Progenitor cell of endocrine pancreas (in vitro differentiated cells): ENCODE measurements at places on chromosomes 7 and 10.

DNA sequence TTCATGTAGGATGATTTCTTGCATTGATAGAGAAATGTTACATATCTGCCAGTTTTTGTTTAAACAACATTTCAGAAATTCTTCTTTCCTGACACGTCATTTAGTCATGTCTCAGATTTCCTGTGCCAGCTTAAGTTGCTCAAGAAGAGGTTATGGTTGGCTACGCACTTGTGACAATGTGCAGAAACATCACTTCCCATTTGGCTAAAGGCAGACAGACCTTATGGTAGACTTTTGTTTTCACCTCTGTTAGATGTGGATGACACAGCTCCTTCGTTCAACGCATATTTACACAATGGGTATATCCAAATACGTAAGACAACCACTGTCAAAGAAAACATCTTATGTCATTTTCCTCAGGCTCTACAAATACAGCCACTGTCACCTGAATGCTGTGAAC lies 125.8 kb downstream of the DOCK4 start:
- DNase-seq, result no peak

GRCh38 chr10:132393695-132394181 lies 3.3 kb upstream of the PWWP2B start:
- DNase-seq, result no peak

DNA sequence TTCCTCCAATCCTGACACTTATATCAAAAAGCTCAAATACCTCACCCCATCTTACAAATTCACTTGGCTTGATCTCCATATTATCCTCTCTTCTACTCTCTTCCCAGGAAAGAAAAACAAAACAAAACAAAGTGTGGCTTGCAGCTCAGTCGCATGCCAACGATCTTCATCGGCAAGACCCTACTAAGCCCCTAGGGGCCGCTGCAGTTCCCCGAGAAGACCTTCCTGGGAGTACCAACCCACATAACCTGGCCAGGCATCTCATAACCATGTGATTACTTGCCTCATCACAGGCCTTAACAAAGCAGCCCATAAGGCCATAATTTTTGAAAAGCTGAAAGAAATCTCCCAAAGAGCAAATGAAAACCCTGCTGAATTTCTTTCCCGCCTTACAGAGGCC lies 103.7 kb downstream of the ZNF92 start:
- no peak for DNase-seq

- DNase-seq, result no peak
Observed at GRCh38 chr10:51340845-51341610, 266.7 kb downstream of the PRKG1 start.

GRCh38 chr7:51222916-51223315 lies 93.7 kb downstream of the COBL start:
- no peak for DNase-seq

DNA sequence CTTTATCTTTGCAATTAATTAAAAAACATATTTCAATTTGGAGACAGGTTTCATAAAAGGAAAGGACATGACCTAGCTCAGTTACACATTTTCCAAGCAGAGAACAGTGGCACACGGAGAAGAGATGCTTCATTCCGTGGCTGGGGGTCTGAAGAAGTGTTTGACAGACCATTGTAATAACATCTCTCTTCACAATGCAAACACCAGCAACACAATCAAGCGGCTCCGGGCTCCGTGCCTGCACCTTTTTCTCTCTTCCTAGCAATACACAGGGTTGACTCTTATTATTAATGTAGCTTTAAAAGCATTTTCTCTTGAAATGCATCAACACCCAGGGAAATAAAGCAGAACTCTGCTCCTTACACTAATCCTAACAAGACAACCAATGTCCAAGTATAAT lies 261.0 kb upstream of the AOAH start:
- no peak for DNase-seq

GRCh38 chr10:6504296-6504695 lies 75.8 kb downstream of the PRKCQ start:
- no peak for DNase-seq

DNA sequence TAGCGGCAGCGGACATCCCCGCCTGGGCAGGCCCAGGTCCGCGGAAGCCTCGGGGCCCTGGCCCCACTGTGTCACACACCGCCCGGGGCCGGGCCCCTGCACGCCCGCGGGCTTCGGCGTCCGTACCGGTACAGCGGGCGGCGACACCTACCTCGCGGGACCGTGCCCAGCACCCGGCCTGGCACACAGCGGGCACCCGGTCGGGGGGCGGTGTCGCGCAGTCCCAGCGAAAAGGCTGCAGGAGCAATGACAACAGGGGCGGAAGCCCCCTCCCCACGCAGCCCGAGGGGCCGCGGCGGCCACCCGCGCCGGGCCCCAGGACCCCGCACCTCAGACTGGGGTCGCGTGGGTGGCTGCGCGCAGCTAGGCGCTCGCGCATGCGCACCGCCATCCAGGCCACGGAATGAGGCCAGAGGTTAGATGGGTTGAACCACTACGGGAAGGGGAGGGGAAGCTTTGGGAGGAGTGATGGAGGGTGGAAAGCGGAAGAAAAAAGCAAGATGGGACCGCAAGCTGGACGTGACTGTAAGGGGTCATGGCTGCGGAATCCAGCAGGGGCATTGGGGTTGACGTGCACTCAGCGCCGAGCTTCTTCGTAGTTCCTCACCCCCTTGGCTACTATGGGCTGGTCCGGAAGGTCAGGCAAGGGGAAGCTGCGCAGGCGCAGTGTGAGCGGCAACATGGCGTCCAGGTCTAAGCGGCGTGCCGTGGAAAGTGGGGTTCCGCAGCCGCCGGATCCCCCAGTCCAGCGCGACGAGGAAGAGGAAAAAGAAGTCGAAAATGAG lies at the start of the genes BCCIP and UROS:
BCCIP (plus strand) TSS at position 669 of the 785 bp plus-strand sequence; CDS start at position 681, 12 bp downstream.
UROS (minus strand) TSS at position 381 of the 785 bp plus-strand sequence. CDS start 6,759 bp downstream, outside the sequence.
- peak; percentile 79 for DNase-seq

DNA sequence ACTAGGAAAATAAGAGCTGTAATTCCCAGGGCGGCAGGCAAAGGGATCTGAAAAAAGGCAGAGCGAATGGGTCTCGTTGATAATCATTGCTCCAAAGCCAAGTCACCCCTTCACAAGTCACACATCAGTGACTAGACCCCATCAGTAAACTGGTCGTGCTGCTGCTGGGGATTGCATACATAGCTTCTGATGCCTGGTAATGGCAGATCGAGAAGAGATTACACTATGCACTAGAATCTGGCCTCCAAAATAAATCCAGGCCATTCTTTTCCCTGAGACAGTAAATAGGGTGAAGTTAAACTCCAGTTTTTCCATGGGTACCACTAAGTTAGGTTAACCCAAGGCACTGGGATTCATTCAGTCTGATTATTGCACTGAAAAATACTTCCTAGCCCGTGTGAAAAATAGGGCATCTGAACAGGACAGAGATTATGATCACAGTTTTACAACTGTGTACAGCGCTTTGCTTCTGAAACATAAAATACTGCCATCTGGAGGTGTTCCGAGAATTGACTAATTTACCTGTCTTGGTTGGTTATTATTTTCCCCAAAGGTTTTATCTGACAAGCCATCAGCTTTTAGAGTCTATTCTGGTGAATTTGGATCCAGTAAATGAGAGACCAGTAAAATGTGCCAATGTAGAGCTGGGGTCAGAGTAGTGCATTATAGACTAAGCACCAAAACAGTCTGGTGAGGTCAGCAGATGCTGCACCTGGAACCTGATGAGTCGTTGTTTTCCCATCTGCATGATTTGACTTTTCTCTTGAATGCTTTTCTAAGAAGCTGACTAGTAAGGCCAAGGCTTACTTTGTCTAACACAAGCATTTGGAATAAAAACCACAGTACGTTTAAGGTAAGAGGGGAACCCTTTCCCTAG lies 82.9 kb upstream of the AFAP1L2 start:
- no peak for DNase-seq

- DNase-seq, result no peak
Observed at GRCh38 chr7:148116195-148116594, 474.4 kb upstream of the C7orf33 start.

GRCh38 chr7:101612885-101613515 lies 16.1 kb downstream of the MYL10 start:
- DNase-seq, result no peak

GRCh38 chr7:123819001-123819400 lies 26.0 kb upstream of the HYAL4 start:
- no peak for DNase-seq

- peak; percentile 78 for DNase-seq
Observed at GRCh38 chr7:151782598-151783448, 94.1 kb downstream of the PRKAG2 start.

GRCh38 chr10:104835422-104835821 lies 194.3 kb downstream of the SORCS3 start:
- no peak for DNase-seq

DNA sequence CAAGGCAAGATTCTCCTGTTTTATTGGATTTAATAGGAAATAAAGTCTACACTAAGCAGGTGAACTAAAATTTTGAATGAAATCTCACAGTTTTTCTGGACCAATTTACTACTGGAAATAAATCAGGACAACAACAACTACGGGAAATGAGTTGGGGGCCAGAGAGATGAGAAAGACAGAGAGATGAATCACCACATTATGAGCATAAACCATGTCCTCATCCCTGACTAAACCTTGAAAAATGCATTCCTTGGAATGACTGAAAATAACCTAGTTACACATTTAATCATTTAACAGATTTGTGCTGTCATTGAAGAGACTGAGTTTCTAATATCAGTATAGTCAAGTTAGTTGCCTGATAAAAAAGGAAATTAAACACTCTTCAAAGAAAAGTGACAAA lies 608.4 kb upstream of the KCND2 start:
- DNase-seq, result no peak

GRCh38 chr10:67783606-67784294 lies 54.2 kb downstream of the DNAJC12 start:
- DNase-seq, result no peak

GRCh38 chr10:42768581-42769152 lies 13.9 kb upstream of the BMS1 start:
- no peak for DNase-seq

DNA sequence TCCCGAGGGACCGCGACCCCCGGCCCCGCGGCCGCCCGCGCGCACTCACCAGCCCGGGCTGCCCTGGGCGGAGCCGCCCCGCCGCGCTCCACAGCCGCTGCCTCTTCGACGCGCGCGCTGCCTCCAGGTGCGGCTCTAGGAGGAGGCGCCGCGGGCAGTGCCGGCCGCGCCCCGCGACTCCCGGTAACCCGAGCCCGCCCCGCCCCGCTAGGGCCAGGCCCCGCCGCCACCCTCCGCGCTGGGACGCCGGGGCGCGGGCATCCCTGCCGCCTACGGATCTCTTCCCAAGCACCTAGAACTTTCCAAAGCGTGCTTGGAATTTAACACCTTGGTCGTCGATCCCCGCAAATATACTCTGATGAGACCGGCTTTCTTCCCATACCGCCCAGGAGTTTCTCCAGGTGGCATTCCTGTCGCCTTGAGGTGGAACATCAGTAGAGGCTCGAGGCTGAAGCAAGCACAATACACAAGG lies at the start of gene SLC26A5:
SLC26A5 (minus strand) TSS at position 159 of the 472 bp plus-strand sequence. CDS start 24,693 bp downstream, outside the sequence.
- peak; percentile 31 for DNase-seq

- DNase-seq, result no peak
Observed at GRCh38 chr7:52154382-52154781, 837.8 kb upstream of the COBL start.

GRCh38 chr10:32605787-32606186 lies 159.8 kb downstream of the CCDC7 start:
- DNase-seq, result no peak

DNA sequence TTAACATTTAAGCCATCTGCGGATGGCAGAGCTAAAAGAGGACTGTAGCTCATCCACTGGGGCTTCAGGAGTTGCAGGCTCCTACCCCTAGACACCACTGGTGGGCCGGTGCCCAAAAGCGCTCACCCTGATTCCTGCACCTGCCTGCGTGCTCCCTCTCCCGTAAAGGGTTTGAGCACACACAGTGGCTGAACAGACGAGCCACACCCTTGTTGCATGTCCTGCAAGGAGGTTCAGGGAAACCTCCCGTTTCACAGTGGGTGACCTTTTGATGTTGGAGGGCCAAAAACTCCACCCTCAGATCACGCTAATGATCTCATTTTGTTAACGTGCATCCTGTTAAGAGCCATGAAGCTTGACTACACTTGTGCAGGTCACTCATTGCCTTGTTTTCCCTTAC lies 37.9 kb downstream of the SYPL1 start:
- DNase-seq, result no peak
